Thyroid gland (tissue), 4 donors: ENCODE measurements at places on chromosomes 13 and 19. TPM values are rescaled to one million over a fixed set of nuclear protein-coding genes. Genes with fewer than 3 reads are reported as not detected.

The ZNF112 gene
- total RNA-seq, result 8.1 TPM

DNA sequence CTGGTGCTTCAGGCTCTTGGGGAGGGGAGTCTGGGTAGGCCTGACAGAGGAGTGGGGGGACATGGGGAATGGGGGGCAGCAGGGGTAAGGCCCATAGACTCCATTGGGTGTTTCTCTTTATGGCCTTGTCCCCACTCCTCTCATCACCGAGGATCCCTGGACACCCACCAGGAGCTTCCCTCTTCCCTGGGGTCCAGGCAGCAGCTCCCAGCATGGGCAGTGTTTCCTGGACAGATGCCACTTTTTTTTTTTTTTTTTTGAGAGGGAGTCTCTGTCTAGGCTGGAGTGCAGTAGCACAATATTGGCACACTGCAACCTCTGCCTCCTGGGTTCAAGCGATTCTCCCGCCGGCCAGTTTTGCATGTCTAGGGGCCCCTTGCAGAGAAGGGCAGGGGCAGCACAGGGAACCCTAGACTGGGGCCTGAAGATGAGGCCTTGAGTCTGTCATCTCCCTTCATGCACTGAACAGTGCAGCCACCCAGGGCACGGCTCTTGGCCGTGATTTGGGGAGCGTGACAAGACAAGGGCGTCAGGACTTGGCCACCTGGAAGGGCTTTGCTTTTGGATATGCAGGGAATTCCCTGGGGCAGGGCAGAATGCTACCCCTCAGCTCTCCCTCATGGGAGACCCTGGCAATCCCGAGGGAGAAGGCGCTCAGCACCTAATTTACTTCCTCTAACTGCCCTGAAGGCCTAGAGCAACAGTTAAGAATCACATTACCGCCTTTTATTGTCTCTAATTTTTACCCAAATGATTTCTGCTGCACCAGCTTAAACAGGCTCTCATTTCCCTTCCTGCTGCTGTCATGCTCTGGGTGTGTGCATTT is 213.9 kb upstream of the ZNF536 start:
- no peak for DNase-seq

The TPTE2 gene
- not detected for total RNA-seq

DNA sequence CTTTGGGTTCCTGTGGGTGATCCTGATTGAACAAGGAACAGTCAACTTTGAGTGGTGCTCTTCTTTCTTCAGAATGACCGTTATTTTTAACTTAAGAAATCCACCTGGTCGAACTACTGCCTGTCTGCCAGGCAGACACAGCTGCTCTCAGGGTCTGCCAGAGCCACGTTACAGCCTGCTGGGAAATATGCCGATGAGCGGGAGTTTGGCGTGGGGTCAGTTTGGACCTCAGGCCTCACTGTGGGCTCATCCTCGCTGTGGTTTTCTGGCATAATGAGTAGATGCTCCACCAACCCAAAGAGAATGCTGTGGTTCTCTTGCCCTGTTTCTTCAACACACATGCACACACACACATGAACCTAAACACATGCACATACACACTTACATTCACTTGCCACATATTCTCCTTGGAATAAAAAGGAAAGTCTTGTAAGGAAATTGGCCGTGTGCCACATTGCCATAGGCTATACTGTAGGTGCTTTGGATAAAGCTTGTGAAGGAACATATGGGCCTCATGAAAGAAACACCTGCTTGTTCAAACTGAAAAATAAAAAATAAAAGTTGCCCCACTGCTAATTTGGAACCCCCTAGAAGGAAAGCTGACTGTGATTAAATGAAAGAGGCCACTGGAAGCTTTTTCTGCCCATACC is 598.7 kb upstream of the KLF12 start:
- no peak for DNase-seq

DNA sequence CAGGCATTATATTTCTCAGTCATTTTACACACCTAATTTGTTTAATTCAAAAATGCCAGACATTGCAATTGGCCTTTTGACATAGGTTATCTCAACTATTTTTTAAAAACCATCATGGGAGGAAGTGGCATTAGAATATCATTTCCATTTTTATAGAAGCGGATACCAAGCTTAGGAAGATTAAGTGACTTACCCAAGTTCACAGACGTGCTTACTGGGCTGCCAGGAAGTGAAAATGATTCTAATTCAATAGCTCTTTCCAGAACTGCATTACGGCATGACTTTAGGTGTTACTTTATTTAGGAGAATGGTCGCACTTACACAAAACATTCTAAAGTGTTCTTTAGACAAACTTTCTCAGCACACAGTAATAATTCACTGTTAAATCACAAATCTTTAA is 231.9 kb downstream of the KLF12 start:
- no peak for DNase-seq

GRCh38 chr13:89749888-89750287 is 1597.6 kb upstream of the MIR17HG start:
- DNase-seq, result no peak

GRCh38 chr13:98504371-98504963 is 72.4 kb downstream of the STK24 start:
- DNase-seq, result no peak

DNA sequence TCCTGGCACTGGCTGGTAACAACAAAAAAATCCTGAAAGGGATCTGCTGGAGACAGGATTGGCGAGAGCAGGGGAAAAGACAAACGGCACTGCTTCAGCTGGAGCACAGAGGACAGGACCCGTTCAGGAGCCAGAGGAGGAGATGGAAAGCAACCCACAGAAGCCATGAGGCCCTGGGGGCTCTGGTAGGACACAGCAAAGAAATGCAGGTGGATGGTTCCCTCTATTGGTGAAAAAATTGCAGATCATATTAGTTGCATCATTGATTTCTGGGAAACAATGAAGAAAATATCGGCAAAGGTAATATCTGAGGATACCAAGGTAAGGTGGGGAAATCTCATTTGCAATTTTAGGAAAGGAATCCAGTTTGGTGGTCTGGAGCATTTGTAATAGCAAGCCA is 25.7 kb upstream of the TPP2 start:
- DNase-seq, result no peak

- DNase-seq, result no peak
Measured at GRCh38 chr19:50482271-50482855, 5.7 kb upstream of the GARIN5A start.

DNA sequence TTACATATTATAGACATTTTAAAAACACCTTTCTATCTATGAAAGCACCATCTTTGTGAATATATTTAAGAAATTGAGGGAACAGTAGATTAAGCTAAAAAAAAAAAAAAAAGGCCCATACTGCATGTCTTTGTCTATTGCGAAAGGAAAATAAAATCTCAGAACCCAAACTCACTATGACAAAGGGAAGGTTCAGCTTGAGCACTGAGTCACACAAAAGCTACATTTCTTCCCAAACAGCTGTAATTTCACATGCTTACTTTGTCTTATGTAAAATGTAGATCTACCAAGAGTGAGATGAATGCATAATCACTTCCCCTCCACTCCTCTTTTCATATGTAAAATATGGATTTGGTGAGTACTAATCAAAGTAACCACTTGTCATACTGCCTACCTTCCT is 640.1 kb upstream of the KLF12 start:
- DNase-seq, result no peak

DNA sequence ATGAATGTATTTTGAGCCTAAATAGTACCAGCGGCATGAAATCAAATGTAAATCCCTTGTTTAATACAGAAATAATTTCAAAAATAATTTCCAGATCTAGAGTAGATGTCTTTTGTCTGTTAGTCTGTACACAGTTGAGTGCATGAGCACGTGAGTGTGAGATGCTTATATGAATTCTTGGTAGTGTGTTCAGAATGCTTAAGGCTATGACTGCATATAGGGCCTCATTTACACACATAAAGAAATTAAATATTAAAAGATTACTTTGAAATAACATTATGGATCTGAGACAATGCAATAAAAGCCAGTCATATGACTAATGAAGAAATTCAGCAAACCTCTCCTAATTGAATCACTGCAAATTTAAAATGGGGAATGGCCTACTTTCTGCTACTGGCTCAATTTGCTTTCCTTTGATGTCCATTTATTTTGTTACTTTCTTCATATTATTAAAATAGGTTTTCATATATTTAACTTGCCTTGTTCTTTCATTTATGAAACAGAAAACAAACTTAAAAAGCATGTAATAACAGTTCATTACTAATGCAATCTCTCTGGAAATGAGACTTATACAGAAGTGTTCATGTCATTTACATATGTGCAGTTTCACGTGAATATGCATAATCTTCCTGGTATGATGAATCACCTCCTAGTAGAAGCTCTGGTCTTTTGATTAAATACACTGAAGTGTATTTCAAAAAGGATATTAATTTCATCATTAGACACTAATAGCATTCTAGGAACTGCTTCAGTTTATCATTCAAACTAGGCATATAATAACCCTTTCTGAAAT is 4.5 kb downstream of the AMER2 start:
- DNase-seq, result no peak

GRCh38 chr19:35693835-35694599 is 10.3 kb upstream of the ZBTB32 start:
- DNase-seq, result peak; percentile 89

The VN1R2 gene
- not detected for total RNA-seq

DNA sequence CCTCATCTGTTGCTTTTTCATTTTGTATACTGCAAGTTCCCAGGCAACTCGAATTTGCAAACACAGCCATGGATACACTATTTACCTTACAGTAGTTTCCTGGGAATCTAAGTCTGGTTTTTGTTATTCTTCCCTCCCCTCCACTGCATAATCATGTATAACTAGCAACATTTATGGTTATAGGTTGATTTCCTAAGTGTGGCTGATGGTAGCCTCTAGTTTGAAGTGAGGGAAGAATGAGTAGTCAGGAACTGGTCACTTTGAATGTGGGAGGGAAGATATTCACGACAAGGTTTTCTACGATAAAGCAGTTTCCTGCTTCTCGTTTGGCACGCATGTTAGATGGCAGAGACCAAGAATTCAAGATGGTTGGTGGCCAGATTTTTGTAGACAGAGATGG is at the start of gene KCNRG:
Gene KCNRG, plus strand, starts transcription at position 187 of the 400 bp plus-strand sequence. Its CDS starts 50 bp downstream, at position 237.
- DNase-seq, result no peak

DNA sequence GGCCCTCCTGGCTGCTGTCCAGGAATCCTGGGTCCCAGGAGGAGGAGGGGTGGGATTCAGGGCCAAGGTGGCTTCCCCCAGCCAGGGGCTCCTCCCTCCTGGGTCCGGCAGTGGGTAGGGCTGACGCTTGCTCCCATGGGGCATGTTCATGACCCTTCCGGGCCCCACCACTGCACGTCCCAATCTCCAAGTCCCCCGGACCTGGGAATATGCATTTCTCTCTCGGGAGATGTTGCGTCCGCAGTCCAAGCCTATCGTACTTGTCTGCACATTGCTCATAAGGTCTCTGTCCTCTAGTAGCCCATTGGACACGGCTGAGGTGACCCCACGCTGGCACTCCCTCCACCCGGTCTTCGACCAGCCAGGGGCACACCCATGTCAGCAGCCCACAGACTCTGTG is 192.3 kb downstream of the TEX29 start:
- no peak for DNase-seq

GRCh38 chr19:28377077-28377476 is 835.9 kb downstream of the UQCRFS1 start:
- no peak for DNase-seq

- no peak for DNase-seq
Measured at GRCh38 chr13:26855071-26855470, 94.5 kb upstream of the GPR12 start.

GRCh38 chr19:35107545-35107944 is 8.1 kb upstream of the FXYD3 start:
- DNase-seq, result no peak

DNA sequence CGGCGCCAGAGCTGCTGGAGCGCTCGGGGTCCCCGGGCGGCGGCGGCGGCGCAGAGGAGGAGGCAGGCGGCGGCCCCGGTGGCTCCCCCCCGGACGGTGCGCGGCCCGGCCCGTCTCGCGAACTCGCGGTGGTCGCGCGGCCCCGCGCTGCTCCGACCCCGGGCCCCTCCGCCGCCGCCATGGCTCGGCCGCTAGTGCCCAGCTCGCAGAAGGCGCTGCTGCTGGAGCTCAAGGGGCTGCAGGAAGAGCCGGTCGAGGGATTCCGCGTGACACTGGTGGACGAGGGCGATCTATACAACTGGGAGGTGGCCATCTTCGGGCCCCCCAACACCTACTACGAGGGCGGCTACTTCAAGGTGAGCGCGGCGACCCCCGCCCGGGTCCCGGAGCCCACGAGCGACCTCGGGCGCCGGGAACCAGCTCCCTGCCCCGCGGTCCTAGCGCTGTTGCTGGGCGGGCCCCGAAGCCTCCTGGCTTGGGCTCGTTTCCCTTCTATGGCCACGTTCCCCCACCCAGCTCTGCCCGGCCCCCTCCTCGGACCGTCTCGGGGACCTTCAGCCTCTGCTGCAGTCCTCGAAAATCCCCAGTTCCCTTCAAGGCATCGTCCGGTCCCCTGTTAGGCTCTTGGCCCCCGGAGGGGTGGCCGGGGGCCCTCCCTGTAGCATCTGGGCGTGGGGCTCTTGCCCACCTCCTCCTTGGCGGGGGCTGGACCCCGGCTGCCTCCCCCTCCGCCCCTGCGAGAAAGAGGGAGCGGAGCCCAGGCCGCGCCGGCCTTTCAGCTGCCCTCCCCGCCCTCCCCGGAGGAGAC is at the start of gene CDC34:
Gene CDC34, plus strand, starts transcription at position 8 of the 808 bp plus-strand sequence. Its CDS starts 172 bp downstream, at position 180.
- DNase-seq, result peak; percentile 36

DNA sequence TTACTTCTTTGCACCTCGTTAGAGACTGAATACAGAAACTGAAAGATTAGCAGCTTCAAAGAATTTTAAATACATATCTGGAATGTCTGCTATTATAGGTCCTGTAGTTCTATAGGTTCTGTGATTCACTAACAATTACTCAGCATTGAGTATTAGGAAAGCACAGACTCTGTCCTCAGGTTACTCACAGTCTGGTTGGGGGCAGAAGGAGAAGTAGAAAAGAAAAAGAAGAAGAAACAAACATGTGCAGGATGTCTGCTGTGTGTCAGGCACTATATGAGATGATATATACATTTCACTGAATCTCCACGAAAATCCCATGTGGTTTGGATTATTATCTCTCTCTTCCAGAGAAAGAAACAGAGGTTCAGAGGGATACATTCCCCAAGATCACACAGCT is 40.1 kb downstream of the SERTM1 start:
- DNase-seq, result no peak

DNA sequence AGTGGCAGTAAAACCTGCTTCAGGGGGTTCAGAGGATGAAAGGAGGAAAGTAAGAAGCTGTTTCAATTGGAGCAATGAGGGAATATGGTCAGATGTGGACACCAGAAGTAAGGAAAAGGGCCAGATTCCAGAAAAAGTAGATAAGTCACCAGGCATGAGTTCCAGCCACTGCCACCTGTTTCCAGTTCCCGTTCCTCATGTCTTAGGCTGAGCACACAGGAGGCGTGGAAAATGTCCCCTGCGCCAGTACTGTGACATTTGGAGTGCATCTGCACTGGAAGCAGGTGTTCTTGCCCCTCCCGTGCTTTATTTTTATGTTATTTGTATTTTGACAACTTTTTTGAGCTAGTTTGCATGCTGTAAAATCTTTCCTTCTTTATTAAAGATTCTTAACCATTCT is 25.3 kb downstream of the LMO7 start:
- peak; percentile 23 for DNase-seq

The ZNF177 gene
- total RNA-seq, result 4.6 TPM

GRCh38 chr13:113607889-113608635 is 23.5 kb downstream of the TFDP1 start:
- DNase-seq, result no peak
